Spinal cord (tissue), 10 donors: ENCODE measurements at places on chromosomes 1 and 21. TPM values are rescaled to one million over a fixed set of nuclear protein-coding genes. Genes with fewer than 3 reads are reported as not detected.

DNA sequence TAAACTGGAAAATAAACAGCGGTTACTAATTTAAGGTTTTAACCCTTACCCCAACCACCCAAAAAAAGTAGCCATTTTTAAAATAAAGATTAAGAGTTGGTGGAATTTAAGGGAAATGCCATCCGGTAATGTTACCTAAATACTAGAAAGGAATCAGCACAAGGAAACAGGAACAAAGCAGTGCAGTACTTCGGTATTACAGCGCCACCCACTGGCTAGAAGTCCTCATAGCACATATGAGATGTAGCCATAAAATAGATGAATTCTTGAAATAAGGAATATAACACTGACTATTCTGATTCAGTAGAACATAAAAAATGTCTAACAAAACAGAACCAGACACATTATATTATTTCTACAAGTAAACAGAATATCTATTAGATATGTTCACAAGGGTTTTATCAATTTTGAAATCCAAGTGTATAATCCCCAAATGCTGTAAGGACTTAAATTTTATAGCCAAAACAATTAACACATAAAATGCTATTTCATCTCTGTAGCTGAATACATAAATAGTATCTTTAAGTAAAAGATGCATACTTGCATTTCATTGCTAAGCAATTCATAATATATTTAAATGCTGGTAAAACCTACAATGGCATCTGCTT, 58.8 kb downstream of the FRRS1 start:
- no peaks in the 10 kb centered on the region for H3K27me3 ChIP-seq
- H3K4me3 ChIP-seq, result no peak overlapping the region
- H3K36me3 ChIP-seq, result no peaks in the 10 kb centered on the region
- no peaks in the 10 kb centered on the region for H3K4me1 ChIP-seq
- no peak overlapping the region for H3K27ac ChIP-seq

GNG4 gene
- total RNA-seq, result 38.3 TPM

DNA sequence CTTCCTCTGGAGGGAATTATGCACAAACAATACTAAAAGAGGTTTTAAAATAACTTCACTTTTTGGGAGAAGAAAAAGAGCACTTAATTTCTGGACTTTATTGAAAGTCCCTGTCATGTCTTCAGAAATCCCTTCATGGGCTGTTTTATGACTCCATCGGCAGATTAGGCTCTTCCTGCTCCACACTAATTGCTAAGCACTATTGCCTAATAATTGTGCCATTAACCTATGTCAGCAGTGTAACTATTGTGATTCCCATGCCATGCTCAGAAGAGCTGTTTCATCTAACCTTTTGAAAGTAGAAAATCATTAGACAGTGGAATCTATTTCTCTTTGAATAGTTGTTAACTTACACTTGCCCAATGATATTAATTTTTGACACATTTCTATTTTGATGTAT, 489.3 kb upstream of the RUNX1 start:
- no peaks in the 10 kb centered on the region for H3K4me1 ChIP-seq
- no peak for DNase-seq
- H3K4me3 ChIP-seq, result no peak overlapping the region
- H3K27ac ChIP-seq, result no peak overlapping the region
- H3K27me3 ChIP-seq, result no peaks in the 10 kb centered on the region
- no peaks in the 10 kb centered on the region for H3K36me3 ChIP-seq

- no peaks in the 10 kb centered on the region for H3K27me3 ChIP-seq
- H3K4me3 ChIP-seq, result no peak overlapping the region
These were observed 8.0 kb upstream of the DISP3 start for GRCh38 chr1:11470912-11471311.

- H3K4me3 ChIP-seq, result no peak overlapping the region
- peak overlapping the region; percentile 37 for H3K27ac ChIP-seq
- DNase-seq, result no peak
- H3K27me3 ChIP-seq, result no peaks in the 10 kb centered on the region
These were observed 101.5 kb downstream of the KCNN3 start for GRCh38 chr1:154768456-154769125.

DNA sequence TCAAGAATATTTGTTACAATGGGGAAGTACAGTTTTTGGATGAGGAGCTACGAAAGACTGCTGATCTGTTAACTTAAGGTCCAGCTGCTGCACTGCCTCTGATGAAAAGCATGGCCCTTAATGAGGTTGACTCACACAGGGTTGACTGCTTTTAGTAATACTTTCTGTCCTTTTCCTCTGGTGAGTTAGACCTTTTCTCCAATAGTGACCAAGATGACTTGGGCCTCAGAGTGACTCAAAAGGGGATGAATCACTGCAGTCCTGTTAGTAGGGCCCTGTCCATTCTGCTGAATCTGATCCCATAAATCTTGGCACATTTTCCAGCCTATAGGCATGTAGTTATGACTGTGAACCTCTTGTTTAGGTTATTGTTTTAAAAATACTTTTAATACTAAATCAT, 2.7 kb downstream of the DISP1 start:
- H3K4me1 ChIP-seq, result peaks cover 5% of the 10 kb centered on the region
- H3K27ac ChIP-seq, result no peak overlapping the region
- H3K36me3 ChIP-seq, result no peaks in the 10 kb centered on the region
- DNase-seq, result no peak
- no peak overlapping the region for H3K4me3 ChIP-seq
- no peaks in the 10 kb centered on the region for H3K27me3 ChIP-seq

GRCh38 chr1:164602480-164603093, 43.6 kb downstream of the PBX1 start:
- H3K36me3 ChIP-seq, result no peaks in the 10 kb centered on the region
- H3K27ac ChIP-seq, result peak overlapping the region; percentile 48
- H3K4me1 ChIP-seq, result peaks cover 23% of the 10 kb centered on the region
- DNase-seq, result peak; percentile 76

GRCh38 chr1:216750031-216750627, 26.9 kb upstream of the ESRRG start:
- DNase-seq, result peak; percentile 56
- H3K4me3 ChIP-seq, result no peak overlapping the region
- H3K4me1 ChIP-seq, result peaks cover 5% of the 10 kb centered on the region
- no peak overlapping the region for H3K27ac ChIP-seq

- no peak for DNase-seq
- peaks cover 26% of the 10 kb centered on the region for H3K36me3 ChIP-seq
- peak overlapping the region; percentile 69 for H3K4me3 ChIP-seq
- peaks cover 19% of the 10 kb centered on the region for H3K4me1 ChIP-seq
These were observed 510 bp upstream of the IL10RB start for GRCh38 chr21:33265664-33266049.

IFNLR1 gene
- 0.72 TPM for total RNA-seq

- DNase-seq, result no peak
- H3K27me3 ChIP-seq, result no peaks in the 10 kb centered on the region
- H3K36me3 ChIP-seq, result no peaks in the 10 kb centered on the region
- no peak overlapping the region for H3K4me3 ChIP-seq
- no peak overlapping the region for H3K27ac ChIP-seq
These were observed 39.0 kb downstream of the DPT start for GRCh38 chr1:168689726-168690602.

DNA sequence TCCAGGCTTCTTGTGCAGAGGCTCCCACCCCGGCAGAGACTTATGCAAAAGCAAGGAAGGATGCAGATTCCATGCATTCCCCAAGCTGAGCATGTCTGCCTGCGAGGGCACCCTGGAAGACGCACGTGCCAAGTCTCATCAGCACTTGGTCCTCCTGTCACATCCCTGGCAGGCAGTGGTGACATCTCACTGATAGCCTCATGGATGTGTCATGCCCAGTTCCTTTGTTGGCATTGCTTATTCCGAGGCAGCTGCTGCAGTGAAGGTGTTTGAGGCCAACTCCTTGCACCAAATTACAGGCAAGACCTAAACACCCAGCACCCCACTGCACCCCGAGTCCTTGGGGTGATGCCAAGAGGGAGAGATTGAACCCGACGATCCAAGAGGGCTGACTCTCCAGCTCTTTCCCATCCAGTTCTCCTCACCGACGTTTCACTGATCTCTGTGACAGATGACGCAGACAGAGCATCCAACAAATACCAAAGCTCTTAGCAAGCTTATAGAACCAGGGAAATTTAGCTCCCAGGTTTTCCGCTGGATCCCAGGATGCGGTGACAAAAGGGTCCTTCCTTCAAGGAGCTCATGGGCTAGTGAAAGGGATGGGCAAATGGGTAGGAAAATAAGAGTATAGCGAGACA, 611.1 kb downstream of the AJAP1 start:
- H3K4me3 ChIP-seq, result no peak overlapping the region
- H3K4me1 ChIP-seq, result peaks cover 6% of the 10 kb centered on the region
- no peaks in the 10 kb centered on the region for H3K27me3 ChIP-seq

FAM163A gene
- total RNA-seq, result 1.9 TPM

DNA sequence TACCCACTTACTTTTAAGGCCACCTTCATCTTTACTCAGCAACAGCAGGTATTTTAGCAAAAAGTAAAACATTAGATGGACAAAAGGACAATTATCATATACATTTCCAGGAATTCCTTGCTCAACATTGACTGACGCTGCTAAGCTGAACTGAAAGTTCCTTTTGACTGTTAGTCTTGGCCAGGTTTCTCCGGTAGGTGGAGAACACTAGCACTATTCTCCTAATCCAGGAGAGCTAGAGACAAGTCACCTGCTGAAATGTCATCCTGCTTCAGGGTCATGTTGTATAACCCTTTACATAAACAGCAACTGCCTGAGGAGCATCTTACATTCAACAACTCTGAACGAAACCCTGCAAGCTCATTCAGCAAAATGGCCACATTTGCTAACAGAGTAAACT, 109.0 kb upstream of the ESRRG start:
- no peak overlapping the region for H3K4me3 ChIP-seq
- H3K4me1 ChIP-seq, result no peaks in the 10 kb centered on the region
- H3K27me3 ChIP-seq, result no peaks in the 10 kb centered on the region
- DNase-seq, result no peak
- no peaks in the 10 kb centered on the region for H3K36me3 ChIP-seq

ATAD3C gene
- total RNA-seq, result 0.10 TPM

GRCh38 chr1:119462964-119463363, 44.0 kb upstream of the HSD3B1 start:
- H3K36me3 ChIP-seq, result no peaks in the 10 kb centered on the region
- H3K4me1 ChIP-seq, result no peaks in the 10 kb centered on the region
- H3K27ac ChIP-seq, result no peak overlapping the region
- no peak overlapping the region for H3K4me3 ChIP-seq
- DNase-seq, result no peak

GRCh38 chr1:40872276-40872675, 10.1 kb upstream of the CITED4 start:
- no peaks in the 10 kb centered on the region for H3K36me3 ChIP-seq
- no peaks in the 10 kb centered on the region for H3K4me1 ChIP-seq
- no peak overlapping the region for H3K27ac ChIP-seq
- no peaks in the 10 kb centered on the region for H3K27me3 ChIP-seq
- DNase-seq, result no peak

CELA2A gene
- total RNA-seq, result not detected

GRCh38 chr21:38888991-38889561, 83.3 kb downstream of the ETS2 start:
- no peak overlapping the region for H3K4me3 ChIP-seq
- DNase-seq, result no peak
- no peak overlapping the region for H3K27ac ChIP-seq
- no peaks in the 10 kb centered on the region for H3K4me1 ChIP-seq
- H3K27me3 ChIP-seq, result no peaks in the 10 kb centered on the region
- H3K36me3 ChIP-seq, result no peaks in the 10 kb centered on the region

DNA sequence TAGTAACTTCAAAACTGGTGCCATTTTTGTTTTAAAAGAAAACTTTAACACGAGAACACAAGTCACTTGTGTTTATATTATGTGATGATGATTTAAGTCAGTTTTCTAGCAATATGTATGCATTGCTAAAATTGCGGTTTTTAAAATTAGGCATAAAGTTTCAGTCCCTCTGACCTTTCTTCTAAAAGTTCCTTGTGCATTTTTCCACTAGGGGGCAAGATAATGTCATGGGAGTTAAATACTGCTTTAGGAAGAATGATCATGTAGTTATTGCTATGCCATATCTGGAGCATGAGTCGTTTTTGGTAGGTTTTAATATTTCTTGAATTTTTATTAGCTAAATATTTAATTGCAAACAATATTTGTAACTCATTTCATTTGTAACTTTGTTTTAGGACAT, 10.7 kb downstream of the CDC7 start:
- no peaks in the 10 kb centered on the region for H3K36me3 ChIP-seq
- no peak overlapping the region for H3K27ac ChIP-seq
- H3K4me1 ChIP-seq, result no peaks in the 10 kb centered on the region
- H3K4me3 ChIP-seq, result no peak overlapping the region
- H3K27me3 ChIP-seq, result no peaks in the 10 kb centered on the region
- no peak for DNase-seq

- peaks cover 6% of the 10 kb centered on the region for H3K36me3 ChIP-seq
- DNase-seq, result no peak
- peaks cover 27% of the 10 kb centered on the region for H3K4me1 ChIP-seq
- H3K4me3 ChIP-seq, result peak within 1 kb of the TSS; percentile 71
These were observed at the start of gene CAPN2 for GRCh38 chr1:223712194-223712849. Gene CAPN2, plus strand, starts transcription at chr1:223712539. Its CDS starts 102 bp downstream, at chr1:223712641.

DNA sequence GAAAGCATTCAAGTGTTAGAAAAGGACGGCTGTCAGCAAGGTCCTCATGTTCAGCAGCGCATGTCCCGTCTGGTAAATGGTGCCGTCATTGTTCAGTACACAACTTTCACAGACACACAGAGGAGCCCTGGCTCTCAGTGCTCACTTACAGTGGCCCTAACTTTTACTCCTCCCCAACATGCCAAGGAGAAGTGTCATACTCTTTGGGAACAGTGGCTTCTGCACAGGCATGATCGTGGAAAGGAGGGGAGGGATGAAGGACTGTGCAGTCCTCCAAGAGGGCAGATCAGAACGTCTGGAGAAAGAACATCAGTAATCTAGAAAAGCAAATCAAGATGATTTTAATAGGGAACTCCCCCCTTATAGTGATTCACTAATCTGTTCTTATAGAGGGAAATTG, 3.8 kb upstream of the GRHL3 start:
- no peak overlapping the region for H3K27ac ChIP-seq
- peaks cover 20% of the 10 kb centered on the region for H3K27me3 ChIP-seq
- H3K36me3 ChIP-seq, result no peaks in the 10 kb centered on the region
- peaks cover 37% of the 10 kb centered on the region for H3K4me1 ChIP-seq
- H3K4me3 ChIP-seq, result no peak overlapping the region

FMO5 gene
- total RNA-seq, result 3.1 TPM

DNA sequence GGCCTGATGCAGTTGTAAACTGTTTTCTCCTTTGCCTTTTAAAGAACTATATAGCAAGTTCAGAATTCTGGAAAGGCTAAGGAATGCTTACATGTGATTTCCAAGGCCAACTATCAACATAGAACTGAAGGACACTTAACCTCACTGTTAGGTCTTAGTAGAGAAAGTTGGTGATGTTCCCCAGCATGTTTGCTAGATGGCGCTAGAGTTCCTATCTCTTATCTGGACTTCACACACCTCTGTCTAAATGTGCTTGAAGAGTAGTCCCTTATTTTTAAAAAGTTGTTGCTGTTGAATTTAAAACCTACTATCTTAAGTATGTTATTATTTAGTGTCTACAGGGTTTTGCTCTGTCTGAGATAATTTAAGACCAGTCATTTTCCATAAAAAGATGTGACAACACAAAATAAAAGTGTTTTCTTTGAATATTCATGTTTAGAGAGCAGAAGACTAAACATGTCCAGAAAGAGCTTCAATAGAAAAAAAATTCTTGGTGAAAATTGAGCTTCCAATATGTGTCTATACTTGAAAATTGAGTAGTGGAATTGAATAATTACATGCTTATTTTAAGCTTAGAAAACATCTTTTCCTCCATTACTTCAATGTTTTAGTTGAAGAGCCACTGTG, 237.3 kb downstream of the S1PR1 start:
- H3K4me3 ChIP-seq, result no peak overlapping the region
- no peak overlapping the region for H3K27ac ChIP-seq
- no peaks in the 10 kb centered on the region for H3K27me3 ChIP-seq
- DNase-seq, result peak; percentile 62
- H3K4me1 ChIP-seq, result no peaks in the 10 kb centered on the region

- no peaks in the 10 kb centered on the region for H3K27me3 ChIP-seq
- DNase-seq, result no peak
- H3K36me3 ChIP-seq, result no peaks in the 10 kb centered on the region
These were observed 34.4 kb downstream of the SPRTN start for GRCh38 chr1:231372501-231372900.
